ENCODE measurements at places on chromosomes 7 and 10.

GRCh38 chr7:3063016-3063753 is 19.5 kb upstream of the CARD11 start:
- DNase-seq: no peak

GRCh38 chr7:154709840-154710520 is 292.9 kb downstream of the PAXIP1 start:
- peak; percentile 36 for DNase-seq

DNA sequence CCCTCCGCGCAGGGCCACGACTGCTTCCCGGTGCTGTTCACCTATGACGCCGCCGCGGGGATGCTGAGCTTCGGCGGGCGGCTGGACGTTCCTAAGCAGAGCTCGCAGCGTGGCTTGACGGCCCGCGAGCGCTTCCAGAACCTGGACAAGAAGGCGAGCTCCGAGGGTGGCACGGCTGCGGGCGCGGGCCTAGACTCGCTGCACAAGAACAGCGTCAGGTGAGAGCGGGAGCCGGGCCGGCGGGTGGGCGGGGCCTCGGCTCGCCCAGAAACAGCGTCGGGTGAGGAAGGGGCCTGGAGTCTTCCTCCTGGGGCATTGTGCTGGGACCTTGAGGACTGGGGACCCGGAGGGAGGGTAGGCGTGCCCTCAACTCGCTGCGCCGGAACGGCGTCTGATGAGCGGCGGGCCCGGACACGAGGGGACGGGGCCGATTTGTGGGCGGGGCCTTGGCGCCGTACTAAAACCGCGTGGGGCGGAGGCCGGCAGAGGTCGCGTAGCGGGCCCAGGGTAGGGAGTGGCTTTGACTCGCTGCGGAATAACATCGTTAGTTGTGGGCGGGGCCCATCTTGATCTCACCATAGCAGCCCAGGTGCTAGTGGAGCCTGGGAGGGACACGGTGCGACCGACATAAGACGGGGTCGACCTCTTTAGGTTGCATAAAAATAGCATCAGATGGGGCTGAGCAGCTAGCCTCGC is 15.6 kb downstream of the PDAP1 start:
- DNase-seq: peak; percentile 86

- no peak for DNase-seq
These were observed 20.2 kb downstream of the KDM7A start for GRCh38 chr7:140156460-140157080.

DNA sequence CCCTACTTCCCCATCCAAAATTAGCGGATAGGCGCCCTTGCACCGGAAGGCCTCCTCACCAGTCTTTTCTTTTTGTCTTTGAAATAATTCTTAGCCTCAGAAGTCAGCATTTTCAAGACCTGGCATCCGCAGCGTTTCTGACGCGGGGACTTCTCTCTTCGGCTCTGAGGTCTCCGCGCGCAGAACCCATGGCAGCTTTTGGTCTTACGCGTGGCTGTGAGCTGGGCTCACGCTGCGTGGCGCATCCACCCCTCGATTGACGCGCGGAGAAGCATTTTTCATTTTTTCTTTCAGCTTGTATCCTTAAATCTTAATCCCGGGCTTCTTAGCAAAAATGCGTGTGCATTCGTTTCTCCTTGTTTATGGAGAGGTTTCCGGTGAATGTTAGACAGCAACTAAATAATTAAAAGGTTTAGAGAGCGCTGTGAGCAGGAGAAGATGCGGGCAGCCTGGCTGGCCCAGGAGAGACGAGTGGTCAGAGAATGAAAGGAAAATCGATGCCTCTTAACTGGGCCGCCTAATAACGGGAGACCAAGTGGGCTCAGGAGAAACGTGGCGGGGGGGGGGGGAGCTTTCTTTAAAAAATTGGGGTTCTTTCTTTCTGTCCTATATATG is 2.0 kb upstream of the GATA3 start:
- DNase-seq: no peak

- no peak for DNase-seq
These were observed 31.0 kb downstream of the ADRA2A start for GRCh38 chr10:111107846-111108245.

- no peak for DNase-seq
These were observed 522.9 kb downstream of the PARD3 start for GRCh38 chr10:34292194-34292565.

DNA sequence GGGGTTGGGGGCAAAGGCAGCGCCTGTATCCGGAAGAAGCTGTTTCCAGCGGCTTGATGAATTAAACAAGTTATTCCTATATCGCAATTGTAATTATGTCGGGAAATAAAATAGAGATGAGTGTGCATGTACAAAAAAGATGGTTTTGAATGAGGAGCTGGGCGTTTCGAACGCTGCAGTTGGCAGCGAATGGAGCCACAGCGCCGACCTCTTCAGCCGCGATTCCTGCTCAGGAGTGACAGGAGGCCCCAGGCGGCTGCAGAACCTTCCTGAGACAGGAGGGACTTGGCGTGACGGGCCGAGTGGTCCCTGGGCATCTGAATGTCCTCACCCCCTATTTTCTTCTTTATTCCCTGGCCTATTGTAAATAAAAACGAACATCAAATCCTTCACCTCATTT is 184.9 kb downstream of the DNAJB6 start:
- DNase-seq: no peak

GRCh38 chr10:85193796-85194195 is 865.4 kb downstream of the CCSER2 start:
- no peak for DNase-seq

DNA sequence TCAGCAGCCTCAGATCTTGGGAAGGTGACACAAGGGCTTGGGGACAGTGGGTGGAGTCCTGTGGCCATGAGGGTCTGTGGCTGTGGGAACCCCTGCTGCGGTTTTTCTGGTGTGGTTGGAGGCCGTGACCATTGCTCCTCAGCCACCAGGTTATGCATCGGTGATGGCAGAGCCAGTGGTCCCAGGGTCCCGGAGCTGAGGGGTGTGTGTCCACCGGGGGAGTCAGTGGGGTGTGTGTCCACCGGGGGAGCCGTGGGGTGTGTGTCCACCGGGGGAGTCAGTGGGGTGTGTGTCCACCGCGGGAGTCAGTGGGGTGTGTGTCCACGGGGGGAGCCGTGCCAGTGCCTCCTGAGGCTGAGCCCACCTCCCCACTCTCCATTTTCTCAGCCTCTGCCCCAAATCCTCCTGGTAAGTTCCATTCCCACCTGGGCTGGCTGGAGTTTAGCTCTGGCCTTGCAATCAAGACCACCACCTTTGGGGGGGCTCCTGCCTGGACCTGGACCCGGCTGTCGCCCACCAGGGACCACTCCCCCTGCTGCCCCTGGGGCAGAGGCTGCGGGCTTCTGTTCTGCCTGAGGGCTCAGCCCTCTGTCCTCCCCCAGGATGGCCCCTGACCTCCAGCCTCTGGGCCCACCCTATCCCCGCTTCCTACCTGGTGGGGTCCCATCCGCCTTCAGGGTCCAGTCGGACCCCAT is 143.5 kb downstream of the ELFN1 start:
- DNase-seq: no peak

GRCh38 chr10:128709686-128710085 is 583.5 kb upstream of the MKI67 start:
- no peak for DNase-seq

DNA sequence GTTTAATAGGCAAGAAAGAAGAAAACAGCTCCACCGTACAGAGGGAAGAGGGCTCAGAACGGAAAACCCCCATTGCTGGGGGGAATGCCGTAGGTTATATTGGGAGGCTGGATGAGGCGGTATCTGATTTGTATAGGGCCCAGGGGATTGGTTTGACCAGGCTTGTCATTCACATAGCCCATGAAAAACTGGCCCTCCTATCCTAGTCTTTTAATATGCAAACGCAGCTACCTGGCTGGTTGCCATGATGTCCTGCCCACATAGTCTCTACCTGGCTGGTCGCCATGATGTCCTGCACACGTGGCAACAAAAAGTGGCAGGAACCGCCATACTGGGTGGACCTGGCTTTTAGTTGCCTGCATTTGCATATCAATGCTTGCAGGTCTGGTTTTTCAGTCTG is 84.7 kb downstream of the AUTS2 start:
- peak; percentile 36 for DNase-seq

GRCh38 chr7:92973293-92973731 is 136.9 kb upstream of the CDK6 start:
- DNase-seq: no peak

- peak; percentile 18 for DNase-seq
These were observed 19.6 kb downstream of the GRID1 start for GRCh38 chr10:86346799-86347665.

GRCh38 chr7:31202801-31203200 is 137.7 kb downstream of the NEUROD6 start:
- DNase-seq: no peak

DNA sequence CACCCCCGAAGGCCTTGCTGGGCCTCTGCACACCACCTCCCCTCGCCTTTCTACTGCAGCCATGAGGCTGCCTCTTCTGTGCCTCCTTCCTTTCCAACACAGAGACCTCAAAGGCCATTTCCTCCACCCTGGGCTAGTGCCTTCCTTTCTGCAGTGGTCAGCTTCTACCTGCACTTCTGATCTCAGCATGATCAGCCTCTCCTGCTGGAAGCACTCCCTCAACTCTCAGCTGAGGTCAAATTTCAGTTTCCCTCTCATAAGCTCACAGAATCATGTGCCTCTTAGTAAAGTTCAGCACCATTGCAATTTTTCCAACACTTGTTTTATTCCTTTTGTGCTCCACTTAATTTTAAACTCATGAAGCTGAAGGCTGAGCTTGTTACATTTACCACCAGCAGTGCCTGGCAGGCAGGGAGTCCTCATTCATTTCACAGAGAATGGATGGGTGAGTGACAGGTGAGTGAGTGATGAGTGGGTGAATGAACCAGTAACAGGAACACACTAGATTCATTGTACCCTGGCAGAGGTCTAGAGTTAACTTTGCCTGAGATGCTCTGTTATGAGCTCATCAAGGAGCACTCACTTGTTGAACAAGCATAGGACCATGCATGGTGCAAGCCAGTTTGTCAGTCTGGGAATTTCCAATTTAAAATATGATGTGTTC is 124.0 kb upstream of the PRSS58 start:
- DNase-seq: no peak

GRCh38 chr10:93820434-93820833 is 62.7 kb downstream of the LGI1 start:
- DNase-seq: no peak

DNA sequence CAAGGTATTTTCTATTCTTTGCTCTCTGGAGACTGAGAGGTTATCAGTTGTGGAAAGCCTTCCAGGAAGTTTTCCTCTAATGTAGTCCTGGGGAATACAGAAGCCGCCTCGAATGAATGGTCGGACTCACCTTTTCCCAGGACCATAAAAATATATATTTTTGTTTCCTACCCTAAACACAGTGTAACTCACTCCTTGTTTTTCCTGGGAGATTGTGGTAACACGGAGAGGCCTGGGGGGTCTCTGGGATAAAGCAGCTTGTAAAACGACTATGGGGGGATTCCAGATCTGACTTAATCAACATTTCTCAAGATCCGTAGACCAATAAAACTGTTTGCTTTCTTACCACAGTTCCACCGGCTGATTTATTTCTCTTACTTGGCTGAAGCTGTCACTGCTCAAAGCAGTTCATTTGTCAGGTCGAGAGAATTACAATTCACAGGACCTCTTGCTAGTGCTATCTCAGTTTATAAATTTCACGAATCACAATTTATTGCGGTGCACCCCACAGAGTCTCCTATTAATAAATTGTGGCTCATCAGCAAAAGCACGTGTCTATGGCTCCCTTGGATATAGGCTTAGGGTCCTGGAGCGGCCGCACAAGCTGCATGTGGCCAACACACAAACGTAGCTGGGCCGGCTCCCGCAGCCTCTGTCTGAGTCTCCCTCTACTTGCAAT is 176.3 kb upstream of the BMPER start:
- no peak for DNase-seq

DNA sequence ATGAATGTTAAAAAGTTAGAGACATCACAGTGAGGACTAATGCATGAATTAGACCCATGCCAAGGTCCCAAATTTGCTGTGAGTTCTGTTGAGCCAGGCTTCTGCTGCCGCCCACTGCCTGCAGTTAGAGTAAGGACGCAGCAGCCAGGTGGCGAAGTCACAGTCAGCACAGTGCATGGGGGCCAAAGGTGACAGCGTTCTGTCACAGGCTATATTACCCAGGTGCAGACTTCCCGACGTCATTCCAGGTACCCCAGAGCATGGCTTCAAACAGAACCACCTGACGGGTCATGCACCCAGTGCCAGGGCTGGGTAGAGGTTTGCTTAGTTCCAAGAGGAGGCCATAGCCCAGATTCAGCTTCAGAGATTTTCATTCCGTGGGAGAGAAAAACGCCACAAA is 33.9 kb upstream of the HMX3 start:
- no peak for DNase-seq

DNA sequence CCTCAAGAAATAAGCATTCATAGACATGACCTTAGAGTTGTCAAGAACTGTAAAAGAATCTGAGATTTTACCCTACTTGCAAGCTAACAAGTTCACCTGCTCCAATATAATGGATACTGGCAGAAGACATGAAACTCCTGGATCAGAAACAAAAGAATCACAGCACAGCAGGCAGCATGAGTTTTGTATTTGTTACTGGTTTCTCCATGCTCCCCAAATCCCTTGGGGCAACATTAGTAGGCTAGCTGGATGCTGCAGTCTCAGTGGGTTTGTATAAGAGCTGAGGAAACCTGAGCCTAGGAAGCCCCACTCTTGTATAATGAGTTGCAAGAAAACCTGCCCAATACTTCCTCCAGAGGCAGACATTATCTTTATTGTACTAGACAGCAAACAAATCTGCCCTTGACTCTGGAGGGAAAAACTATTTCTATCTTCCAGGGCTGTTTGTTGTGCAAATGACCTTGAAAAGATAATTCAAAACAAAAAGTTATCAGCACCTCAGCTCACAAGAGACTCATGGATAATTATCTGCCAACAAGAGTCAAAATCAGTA is 64.8 kb downstream of the ABLIM1 start:
- no peak for DNase-seq

DNA sequence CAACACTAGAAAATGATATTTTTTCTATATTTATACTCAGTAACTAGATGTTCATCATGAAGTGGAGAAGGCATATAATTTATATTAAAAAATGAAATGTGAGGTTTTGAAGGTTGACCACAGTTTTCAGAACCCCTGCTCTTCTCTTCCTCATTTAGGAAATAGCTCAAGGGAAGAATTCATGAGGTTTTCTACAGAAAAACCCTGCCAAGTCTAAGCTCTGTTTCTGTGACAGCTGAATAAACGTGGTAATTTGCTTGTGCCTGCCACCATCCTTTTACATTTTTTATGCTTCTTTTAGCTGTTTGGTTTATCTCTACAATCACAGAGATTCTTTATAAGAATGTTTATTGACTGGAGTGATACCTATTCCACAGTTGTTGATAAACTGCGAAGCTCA is 630.3 kb upstream of the POT1 start:
- DNase-seq: no peak

DNA sequence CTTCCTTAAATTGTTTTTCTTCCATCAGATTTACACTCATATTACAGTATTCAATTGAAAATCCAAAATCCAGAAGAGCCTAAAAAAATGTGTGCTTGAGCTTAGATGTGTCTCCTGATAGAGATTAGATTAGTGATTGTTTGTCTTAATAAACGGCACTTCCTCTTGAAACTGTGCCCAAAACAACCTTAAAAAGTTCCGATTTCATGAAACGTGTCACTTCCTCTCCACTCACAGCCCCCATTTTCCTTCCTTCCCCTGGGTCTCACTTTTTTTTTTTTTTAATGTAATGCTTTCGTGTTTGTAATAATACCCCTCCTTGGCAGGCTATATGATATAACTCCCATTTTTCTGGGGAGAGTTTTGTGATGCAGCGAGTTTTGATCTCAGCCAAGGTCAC is 114.8 kb upstream of the ADO start:
- no peak for DNase-seq
